CD4-positive, alpha-beta T cell (primary cell): ENCODE measurements at places on chromosomes 6 and 20. TPM values are rescaled to one million over a fixed set of nuclear protein-coding genes. Genes with fewer than 3 reads are reported as not detected.

DNA sequence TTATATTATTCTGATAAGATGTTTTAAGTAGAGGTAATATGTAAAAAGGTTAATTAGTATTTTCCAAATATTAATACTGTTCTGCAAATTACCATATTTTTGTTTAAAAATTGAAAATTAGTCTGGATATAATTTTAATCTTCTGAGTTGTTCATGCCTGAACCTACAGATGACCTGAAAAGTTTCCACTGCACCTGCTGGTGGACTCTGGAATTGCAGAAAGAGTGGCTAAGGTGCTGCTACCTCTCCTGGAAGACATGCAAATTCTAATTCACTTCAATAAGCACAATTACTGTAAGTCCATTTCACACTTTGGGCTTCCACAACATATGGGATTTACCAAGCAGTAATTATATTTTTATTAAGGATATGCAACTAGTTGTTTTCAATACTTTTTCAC lies 77.7 kb upstream of the OLIG3 start:
- DNase-seq: peak; percentile 69

GRCh38 chr6:46772762-46773161 lies 20.4 kb upstream of the MEP1A start:
- no peak for DNase-seq

DNA sequence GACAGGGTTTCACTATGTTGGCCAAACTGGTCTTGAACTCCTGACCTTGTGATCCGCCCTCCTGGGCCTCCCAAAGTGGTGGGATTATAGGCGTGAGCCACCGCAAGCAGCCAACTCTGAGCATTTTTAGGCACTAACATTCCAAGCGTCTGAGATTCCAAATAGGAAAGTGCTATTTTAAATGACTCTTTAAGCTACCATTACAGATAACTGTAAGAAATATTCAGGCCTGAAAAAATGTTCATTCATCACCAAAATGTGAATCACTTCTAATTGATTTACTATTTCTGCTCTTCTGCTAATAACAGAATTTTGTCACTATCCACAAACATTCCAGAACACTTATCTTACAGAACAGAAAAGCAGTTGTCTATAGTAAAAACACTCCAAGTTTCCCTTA lies 106.5 kb downstream of the BACH2 start:
- DNase-seq: no peak

DNA sequence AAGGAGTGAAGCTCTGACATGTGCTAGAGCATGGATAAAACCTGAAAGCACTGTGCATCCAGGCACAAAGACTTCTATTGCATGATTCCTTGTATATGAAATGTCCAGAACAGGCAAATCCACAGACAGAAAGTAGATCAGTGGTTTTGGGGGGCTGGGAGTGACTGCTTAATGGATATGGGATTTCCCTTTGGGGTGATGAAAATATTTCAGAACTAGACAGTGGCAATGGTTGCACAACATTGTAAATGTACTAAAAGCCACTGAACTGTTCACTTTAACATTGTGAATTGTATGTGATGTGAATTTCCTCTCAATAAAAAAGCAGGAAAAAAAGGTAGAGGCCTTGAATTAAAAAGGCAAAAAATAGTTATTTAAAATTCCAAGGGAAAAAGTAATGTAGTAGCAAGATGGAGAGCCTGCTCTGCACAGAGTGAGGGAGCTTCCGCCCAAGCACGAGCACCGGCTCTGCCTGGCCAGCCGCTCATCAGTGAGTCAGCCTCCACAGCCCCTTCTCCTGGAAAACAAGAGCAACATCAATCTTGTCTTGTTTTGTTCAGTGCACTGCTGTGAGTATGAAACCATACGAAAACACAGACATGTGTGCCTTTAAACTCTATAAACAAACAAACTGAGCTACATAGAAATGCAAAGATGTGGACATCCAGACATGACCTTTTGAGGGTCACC lies 74.6 kb upstream of the THBS2 start:
- no peak for DNase-seq

GRCh38 chr20:15387228-15387627 lies 1049.8 kb upstream of the FLRT3 start:
- DNase-seq: no peak

DNA sequence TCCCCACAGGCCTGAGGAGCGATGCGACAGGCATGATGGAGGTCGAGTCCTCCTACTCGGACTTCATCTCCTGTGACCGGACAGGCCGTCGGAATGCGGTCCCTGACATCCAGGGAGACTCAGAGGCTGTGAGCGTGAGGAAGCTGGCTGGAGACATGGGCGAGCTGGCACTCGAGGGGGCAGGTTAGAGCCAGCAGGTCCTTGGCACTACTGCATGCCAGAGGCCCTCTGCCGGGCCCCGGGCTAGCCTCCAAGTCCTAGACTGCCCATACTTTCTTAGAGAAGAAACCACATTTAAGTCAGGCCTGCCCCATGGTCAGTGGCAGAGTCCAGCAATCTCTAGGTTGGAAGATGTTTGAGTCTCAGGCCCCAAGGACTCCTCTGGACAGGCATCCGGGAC lies 32.1 kb downstream of the PKIG start:
- DNase-seq: no peak

DNA sequence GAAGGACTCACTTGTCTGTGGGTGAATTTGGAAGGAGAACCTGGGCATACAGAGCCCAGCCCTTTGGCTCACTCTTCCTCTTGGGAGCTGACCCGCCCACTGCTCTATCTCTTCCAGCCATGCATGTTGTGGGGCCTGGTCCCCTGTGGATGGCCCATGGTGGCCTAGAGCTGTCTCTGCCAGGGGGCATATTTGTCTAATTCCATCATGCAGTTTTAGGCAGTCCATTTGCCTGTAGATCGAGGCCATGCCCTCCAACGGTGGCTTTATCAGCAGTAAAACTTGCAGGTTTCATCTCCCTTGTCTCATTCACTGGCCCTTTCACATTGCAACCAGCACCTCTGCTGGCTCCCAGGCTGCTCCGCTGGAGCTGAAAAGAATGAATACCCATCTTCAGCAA lies 12.9 kb upstream of the EZR start:
- no peak for DNase-seq

DNA sequence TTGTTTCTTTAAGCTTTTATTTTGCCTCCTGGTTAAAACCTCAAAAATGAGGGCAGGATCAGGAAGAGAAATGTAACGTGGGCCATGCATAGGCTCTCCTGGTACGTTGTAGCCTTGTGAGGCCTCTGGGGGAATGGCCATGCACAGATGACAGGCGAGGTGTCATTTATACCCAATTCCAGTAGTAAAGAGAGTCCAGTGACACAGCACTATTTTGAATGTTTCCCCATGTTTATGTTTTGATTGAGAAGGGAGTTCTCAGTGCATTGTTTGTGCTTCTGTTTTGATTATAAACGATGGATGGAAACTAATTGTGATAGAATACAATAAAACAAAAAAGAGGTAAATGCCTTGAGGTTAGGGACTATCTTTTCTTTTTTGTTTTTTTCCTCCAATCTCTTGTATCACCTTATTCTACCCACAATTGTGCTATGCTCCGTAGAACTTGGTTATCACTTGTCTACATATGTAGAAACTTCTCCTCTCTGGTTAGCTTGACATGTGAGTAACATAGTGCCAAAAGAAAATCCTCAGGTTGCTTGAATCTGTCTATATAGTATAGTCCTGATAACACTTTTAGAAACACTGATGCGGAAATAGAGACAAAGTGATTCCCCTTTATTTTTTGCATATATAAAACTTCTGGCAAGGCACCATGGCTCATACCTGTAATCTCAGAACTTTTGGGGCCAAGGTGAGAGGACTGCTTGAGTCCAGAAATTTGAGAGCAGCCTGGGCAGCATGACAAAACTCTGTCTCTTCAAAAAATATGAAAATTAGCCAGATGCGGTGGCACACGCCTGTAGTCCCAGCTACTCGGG lies 6.9 kb upstream of the SMIM28 start:
- DNase-seq: no peak

DNA sequence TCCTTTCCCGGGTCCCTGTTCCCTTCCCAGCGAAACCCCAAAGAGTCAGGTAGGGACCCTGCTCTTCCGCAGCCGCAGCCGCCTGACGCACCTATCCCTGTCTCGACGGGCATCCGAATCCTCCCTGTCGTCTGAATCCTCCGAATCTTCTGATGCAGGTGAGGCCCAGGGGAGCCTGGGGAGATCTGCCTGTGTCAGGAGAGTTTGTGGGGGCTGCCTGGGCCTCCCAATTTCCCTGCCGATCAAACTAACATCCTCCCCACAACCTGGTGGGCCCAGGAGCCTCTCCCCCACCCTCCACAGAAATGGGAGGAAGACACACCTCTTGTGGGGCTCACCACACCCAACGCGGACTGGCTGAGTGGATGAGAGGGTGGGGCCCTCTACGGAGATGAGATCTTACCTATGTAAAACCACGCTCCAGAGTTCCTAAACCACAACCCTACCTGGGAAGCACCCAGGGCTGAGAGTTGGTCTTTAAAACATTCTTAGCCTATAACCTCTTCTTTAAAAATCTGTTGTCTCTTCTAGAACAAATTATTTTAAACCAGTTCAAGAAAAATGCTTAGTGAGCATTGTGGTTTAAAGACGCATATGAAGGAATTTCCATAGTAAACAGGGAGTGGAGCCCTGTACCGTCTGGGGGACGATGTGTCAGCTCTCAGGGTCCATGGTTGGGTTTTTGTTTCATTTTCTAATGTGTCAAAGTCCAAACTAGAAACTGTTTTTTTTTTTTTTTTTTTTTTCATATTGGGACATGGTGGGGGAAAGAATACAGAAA lies 1.7 kb downstream of the CDC25B start:
- peak; percentile 73 for DNase-seq

GRCh38 chr6:107574856-107575255 lies 84.9 kb downstream of the SOBP start:
- no peak for DNase-seq

- no peak for DNase-seq
These were observed 501.4 kb downstream of the BCKDHB start for GRCh38 chr6:80607811-80608391.

- DNase-seq: no peak
These were observed 16.9 kb upstream of the SLC16A10 start for GRCh38 chr6:111070105-111071005.

GRCh38 chr6:109979033-109979921 lies 1.2 kb downstream of the GPR6 start:
- no peak for DNase-seq

DNA sequence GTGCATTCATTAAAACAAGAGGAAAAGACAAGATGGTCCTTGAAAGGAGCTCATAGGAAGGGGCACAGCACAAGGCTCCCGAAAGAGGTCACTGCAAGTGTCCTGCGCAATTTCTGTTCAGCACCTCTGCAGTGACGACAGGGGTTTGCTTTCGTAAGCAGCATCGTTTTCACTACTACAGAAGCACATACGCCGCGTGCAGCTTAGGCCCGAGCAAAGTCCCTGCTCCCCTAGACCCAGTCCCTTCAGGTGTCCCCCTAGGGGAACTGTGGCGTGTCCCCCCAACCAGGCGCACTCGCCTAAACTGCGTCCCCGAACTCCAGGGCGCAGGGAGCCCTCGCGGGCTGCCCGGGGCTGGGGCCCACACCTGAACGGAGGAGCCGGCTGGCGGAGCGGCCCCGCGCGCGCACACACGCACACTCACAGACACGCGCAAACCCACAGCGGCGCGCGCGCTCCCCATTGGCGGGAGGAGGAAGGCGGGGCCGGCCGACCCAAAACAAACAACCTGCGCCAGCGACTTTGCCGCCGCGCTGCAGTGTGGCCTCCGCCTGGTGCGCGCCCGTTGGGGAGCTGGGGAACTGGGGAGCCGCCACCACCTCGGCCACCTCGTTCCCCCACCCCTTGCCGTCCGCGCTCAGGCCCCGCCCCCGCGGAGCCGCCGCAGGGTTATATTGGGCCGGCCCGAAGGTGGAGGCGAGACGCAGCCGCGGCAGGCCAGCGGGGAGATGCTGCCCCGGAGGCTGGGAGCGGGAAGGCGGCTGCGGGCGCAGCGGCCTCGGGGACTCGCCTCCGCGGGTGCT lies at the start of gene FOXQ1:
TSS of gene FOXQ1 (plus strand) at position 699 of the 803 bp plus-strand sequence. CDS start 607 bp downstream, outside the sequence.
- no peak for DNase-seq

DNA sequence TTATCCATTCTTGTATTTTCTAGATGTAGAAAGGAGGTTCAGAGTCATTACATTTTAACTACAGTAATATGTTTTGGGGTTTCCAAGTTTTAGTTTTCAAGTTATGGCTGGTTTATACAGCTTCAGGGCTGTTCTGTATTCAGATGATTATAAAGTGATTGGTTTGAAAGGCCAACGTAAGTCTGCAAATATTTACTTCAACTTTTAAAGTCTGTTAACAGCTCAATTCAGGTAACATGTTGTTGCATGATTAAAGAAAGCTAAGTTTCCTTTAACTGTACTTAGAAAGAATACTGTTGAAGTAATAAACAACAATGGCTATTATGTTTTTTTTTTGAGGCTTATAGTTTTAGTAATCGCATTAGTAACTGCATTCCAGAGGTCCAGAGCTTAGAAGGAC lies 22.8 kb upstream of the GCLC start:
- DNase-seq: no peak

DNA sequence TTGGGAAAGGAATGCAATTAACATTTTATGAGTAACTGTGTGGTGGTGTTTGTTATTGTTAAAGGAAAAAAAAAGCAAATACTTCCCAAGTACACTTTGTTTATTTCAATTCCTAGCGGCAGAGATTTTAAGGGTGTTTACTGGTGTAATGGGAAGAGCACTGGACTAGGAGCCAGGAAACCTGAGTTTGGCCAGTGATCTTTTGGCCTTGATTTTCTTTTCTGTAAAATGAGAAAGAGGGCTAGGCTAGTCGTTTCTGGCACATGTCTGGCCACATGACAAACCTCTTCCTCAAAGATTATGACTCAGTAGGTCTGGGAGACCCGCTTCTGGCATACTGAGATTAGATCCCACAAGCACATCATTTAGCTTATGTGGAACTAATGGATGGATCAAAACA lies 428.1 kb upstream of the NOX3 start:
- no peak for DNase-seq

- DNase-seq: no peak
These were observed 243.3 kb downstream of the EPHA7 start for GRCh38 chr6:93176070-93176469.

- peak; percentile 17 for DNase-seq
These were observed 573 bp downstream of the SNX3 start for GRCh38 chr6:108260126-108260808.

DNA sequence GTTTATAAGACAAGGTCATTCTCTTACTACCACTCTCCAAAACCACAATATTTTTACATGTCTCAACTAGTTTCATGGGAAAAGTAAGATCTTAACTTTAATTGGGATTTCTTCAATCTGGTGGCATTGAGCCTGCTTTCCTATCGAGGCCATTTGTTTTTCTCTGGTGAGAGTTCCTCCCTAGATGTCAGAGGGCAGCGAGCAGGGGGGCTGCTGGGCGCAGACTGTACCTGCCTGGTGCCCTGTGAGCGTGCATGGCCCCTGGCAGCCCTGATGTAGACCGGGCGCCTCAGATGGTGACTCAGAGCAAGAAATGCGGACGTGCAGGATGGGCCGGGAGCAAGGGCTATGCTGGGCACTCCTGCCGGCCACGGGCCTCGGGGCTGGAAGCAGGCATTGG lies 27.2 kb downstream of the ERMARD start:
- DNase-seq: no peak

- no peak for DNase-seq
These were observed 137.9 kb upstream of the RNF24 start for GRCh38 chr20:4153251-4153650.

Gene LPIN3
- 2.4 TPM for total RNA-seq

Gene F13A1
- 0.38 TPM for total RNA-seq

Gene ANGPT4
- total RNA-seq: not detected

Gene TRIM31
- not detected for total RNA-seq

Gene PLAGL1
- total RNA-seq: 1.1 TPM

Gene CCN6
- total RNA-seq: not detected

Gene TMEM170B
- 1.9 TPM for total RNA-seq

Gene CST7
- 4.4 TPM for total RNA-seq
